Adrenal gland (tissue), 19 donors: ENCODE measurements at places on chromosomes 2 and 18. TPM values are rescaled to one million over a fixed set of nuclear protein-coding genes. Genes with fewer than 3 reads are reported as not detected.
A peak's percentile ranks its signal among the peaks of the same experiment; 100 is the strongest.

Gene NGEF
- 51.1 TPM for total RNA-seq

Gene SALL3
- total RNA-seq: not detected

Gene TRIM43
- total RNA-seq: not detected

Gene COL4A4
- 25.9 TPM for total RNA-seq

GRCh38 chr2:201786471-201786870 lies 5.7 kb upstream of the ALS2 start:
- DNase-seq: no peak

GRCh38 chr18:25144820-25145219 lies 207.1 kb downstream of the ZNF521 start:
- DNase-seq: peak; percentile 60

DNA sequence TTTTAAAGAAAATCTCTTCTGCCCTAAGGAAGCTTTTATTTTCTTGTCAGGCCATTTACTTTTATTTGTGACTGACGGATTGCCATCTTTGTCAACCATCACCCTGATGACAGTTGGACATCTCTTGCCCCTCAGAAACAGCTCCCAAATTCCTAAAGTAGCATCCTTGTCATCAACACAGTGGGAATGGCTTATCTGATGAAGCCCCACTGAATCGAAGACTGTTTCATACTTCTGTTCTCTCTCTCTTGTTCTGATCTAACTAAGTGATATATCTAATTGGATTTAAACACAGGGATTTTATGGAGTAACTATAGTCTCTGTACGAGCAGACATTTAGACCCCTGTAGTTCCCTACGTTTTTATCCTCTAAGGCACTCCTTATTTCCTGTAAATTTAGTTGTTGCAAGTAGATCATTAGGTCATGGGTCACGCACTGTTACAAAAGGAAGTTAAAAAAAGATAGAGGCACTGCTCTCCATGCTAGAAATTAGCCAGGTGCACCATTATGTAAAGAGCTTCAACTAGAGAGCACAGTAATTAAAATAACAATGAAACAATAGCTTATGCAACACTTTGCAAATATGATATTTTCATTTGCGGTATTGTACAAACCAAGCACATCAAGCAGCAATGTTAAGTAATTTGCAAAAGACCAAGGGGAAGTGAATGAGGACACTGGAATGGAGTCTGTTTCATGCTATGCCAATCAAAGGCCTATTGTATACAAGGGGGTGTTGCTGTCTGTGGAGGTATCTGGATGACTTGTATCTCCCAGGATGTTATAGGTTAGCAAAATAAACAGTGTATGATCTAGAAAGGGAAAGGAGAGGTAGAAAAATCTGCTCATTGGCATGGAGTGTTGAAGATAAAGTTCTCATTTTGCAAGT lies 284.7 kb downstream of the LRRTM1 start:
- DNase-seq: no peak

DNA sequence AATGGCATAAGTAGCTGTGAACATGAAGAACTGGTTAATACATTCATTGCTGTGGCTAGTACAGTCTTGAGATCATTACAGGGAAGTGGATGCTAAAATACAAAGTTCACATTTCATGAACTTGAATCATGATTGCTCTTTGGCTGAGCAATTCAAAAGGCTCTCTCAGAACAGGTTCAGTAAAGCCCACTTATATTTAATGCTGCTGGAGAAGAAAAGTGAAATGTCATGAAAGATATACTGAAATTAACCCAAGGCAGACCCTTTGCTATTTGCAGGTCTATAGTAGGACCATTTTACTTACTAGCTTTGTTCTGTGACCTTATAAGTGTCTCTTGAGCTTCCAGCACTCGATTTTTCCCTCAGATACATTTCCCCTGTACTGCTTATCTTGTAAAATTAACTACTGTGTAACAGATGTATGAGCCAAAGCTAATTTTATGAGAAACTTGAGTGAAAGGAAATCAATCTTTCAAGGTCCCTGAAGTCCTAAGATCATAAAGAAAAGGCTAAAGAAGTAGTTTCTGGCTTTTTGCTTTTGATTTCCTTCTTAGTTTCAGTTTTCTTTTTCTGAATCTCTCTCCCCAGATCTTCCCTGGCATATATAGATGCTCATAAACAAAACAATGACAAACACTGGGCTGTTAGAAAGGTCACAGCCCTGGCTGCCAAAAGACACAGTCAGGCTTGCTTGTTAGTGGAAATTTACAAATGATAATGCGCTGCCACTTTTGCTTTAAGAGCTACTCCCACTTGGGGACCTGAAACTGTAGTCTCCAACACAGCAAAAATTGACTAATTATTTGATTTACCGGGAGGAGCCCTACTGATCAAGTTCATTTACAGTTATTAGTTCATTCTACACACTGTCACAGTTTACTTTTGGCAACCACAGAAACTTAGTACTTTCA lies 132.7 kb upstream of the XPO1 start:
- DNase-seq: peak; percentile 91

DNA sequence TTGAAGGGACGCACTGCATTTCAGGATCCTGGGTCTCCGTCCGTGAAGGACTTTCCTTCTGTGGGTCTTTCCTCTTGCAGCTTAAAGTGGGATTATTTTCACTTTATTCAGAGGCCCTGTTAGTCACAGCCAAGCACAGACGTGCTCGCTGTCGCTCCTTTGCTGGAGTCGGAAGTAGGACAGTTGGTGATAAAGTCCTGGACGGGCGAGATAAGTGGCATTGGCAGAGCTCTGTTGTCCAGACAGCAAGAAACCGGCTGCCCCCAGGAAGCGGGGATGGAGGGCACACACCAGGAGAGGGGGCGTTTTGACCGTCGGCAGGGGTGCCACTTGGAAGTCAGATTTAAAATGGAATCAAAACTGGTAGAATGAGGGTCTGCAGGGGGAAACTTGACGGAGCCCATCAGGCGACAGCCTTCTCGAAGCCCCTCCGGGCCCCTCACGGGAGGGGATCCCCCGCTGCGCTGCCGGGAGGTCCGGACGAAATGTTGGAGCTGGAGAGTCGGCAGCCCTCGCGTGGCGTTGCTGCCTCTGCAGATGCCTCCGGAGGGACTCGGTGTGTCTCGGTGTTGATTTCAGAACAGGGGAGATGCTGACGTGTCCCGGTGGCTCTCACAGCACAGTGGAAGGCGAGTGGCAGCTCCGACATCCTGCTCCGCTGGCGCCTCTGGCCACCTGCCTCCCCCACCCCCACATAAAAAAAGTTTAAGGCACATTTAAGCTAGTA lies 124.2 kb downstream of the NFATC1 start:
- DNase-seq: no peak

- no peak for DNase-seq
These were observed 60.4 kb downstream of the FIGN start for GRCh38 chr2:163675388-163675787.

GRCh38 chr2:121539750-121540469 lies 9.2 kb downstream of the RNU4ATAC start:
- DNase-seq: no peak

DNA sequence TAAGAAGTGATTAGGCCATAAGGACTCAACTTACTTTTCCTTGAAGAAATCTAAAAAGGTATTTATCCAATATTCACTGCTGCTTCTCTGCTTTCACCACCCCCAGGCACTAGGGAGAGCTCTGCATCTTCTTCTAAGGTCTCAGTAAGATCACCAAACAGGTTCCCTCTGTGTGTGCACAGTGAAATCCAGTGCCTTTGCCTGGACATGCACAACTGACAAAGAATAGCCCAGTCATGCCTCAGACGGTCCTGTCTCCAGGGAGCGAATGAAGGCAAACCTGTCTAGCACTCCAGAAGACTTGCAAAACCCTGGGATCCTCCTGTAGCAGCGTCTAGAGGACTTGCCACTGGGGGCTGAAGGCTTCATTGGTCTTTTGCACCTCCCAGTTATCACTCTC lies 344.5 kb upstream of the LRATD1 start:
- no peak for DNase-seq

DNA sequence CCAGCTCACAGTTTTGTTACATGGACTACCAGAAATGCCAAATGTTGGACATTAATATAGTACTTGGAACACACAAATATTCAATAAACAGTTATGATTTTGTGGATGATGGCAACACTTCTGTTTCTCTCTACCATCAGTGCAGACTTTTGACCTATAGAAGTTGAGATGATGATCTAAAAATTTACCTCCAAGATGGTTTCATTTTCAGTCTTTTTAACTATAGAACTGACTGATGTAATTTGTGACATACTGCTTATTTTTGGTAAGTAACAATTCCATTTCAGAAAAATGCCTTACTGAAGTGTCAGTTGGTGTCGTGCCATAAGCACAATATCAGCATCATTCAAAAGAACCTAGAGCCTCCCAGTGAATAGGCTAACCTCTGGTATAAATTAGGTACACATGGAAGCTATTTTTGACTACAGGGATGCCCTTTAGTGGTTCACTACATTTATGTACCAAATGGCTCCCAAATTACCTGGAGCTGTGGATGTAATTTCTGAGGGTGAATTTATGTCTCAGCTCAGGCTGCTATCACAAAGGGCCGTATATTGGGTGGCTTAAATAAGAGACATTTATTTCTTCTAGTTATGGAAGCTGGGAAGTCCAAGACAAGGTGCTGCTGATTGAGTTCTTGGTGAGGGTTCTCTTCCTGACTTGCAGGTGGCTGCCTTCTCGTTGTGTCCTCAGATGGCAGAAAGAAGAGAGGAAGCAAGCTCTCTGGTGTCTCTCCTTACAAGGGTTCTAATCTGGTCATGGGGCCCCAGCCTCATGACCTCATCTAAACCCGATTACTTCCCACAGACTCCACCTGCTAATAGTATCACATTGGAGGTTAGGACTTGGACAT lies 66.5 kb downstream of the ALPK2 start:
- no peak for DNase-seq

DNA sequence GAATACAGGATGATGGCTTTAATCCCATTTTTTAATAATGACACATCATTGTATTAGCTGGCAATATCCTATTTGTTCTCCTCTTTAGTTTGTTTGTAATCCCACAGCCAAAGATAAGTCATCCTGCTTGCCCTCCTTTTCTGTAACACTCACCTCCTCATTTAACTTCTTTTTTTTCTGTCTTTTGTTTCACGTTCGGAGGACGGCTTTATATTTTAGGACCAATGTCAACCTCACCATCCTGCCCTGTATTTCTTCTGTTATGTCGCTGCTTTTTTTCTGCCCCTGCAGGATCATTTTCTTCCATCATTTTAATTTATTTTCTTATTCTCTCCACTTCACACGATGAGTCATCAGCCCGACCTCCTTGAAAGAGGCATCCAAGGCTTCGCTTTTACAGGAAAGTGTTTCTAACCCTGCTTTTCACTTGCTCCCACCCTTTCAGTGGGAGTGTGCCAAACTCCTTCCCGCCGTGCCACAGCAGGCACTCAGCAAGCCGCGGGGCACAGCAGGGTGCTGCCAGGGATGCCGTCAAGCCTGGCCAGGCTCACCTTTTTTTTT lies 11.4 kb downstream of the RAB31 start:
- DNase-seq: peak; percentile 69

DNA sequence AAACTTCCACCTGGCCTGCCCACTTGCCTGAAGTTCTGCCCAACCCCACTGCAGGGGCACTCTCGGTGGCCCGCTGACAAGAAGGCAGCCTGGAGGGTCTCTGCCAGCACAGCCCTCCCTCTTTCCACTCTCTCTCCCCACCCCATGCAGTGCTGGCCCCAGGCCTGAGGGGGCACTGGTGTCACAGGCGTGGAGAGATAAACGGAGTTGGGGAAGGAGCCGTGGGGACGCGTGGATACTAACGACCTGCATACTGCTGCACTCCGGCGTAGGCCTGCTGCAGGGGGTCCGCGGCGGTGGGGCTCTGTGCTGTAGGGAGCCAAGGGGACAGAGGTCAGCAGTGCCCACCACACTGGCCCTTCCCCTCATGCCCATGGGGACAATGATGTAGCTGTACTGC lies 299.3 kb downstream of the CELF4 start:
- DNase-seq: no peak

- no peak for DNase-seq
These were observed 237.6 kb upstream of the APCDD1 start for GRCh38 chr18:10216791-10217190.

DNA sequence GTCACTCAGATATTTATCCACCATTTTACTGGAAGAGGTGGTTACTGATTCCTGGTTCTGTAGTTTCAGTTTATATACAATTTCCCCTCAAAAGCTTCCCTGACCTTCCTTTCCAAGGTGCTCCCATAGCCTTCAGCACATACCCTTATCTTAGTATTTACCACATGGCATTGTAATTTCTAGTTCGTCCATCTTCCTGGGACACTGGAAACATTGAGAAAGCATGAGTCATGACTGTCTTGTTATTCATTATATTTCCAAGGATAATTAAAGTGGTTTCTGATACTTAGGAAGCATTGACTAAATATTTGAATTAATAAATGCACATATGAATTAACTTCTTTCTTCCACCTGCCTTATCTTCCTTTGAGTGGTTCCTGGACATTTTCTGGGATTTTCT lies 203.8 kb downstream of the ETAA1 start:
- no peak for DNase-seq

DNA sequence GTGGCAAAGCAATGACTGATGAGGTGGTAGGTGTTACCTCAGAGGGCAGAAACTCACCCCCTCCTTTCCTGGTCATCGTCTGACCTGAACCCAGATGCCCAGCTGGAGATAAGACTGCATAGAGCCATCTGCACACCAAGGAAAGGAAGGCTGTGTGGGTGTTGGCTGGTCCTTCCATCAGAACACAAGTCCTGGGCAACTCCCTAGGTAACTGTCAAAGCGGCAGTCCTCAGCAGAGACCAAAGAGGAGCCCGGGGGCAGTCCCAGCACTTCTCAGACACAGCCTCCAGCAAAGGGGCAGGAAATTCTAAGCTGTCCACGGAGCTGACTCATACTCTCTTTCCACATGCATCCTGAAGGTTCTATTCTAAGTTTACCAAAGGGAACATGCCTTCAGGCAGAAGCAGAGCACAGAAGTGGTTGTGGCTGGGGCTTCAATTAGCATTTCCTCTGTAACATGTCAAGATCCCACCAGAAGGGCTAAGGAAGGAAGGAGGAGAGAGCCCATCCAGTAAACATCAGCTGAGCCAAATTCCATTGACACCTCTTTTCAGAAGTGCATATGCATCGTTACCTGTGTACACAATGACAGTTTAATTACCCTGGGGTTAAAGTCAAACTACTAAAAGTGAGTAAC lies 54.7 kb downstream of the SPRED2 start:
- DNase-seq: peak; percentile 62

DNA sequence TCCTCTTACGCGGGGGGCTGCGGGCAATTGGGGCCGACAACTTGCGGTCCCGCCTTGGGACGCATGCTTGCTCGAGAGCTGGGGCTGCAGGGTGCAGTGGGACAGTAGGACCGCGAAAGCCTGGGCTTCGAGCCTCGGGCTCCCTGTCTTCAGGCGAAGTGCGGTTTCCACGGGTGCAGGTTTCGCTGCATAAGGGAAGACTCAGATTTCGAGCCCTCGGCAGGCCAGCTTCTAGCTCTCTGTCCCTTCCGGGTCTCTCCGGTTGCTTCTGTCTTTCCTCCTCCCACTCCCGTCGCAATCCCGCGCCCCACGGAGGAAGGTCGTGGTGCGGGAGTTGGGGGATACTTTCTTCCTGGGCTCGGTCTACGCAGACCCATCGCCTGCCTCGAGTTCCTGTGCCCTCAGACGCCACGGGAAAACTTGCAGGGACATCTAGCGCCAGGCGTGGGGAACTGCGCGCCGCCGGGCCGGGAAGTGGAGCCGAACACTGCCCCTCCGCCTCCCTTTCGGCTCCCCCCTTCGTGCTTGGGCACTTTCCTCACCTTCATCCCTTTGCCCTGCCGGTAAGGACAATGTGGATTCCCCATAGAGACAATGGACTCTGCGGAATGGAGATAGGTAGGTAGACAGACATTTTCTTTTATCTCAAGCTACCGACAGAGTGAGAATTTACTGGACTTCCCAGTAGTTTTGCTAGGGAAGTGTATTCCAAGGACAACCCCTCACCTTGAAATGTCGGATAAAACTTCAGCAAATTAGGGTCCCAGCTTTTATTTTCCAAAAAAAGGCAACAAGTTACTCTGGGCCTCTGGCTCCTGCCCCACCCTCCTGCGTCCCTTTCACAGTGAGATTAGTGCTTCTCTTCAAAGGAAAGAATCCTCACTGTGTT lies 4.2 kb upstream of the HOXD13 start:
- peak; percentile 55 for DNase-seq
